ENCODE measurements at places on chromosomes 5 and 9.

GRCh38 chr5:115640274-115640673, 14.4 kb upstream of the TMED7 start:
- no peak for DNase-seq

GRCh38 chr9:21747175-21747574, 55.3 kb upstream of the MTAP start:
- DNase-seq, result no peak

DNA sequence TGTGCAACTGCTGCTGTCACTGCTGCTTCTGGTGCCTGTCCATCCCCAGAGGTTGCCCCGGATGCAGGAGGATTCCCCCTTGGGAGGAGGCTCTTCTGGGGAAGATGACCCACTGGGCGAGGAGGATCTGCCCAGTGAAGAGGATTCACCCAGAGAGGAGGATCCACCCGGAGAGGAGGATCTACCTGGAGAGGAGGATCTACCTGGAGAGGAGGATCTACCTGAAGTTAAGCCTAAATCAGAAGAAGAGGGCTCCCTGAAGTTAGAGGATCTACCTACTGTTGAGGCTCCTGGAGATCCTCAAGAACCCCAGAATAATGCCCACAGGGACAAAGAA, 265 bp downstream of the CA9 start:
- DNase-seq, result no peak

GRCh38 chr5:135821802-135822201, 12.7 kb upstream of the SLC25A48 start:
- DNase-seq, result no peak

DNA sequence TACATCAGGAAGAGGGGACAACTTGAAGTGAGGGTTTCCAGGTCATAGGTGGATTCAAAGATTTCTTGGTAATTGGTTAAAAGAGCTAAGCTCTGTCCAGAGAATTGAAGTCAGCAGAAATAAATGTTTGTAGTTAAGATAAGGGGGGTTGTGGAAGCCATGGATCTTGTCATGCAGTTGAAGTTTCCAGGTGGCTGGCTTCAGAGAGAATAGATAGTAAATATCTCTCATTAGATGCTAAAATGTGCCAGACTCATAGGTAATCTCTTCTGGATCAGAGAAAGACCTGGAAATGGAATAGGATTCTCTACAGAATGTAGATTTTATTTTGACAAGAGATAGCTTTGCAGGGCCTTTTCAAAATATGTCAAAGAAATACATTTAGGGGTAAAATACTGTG, 491.7 kb downstream of the PRR16 start:
- no peak for DNase-seq

GRCh38 chr5:113122053-113122452, 145.5 kb downstream of the DCP2 start:
- no peak for DNase-seq

GRCh38 chr9:123416176-123416575, 60.2 kb downstream of the CRB2 start:
- DNase-seq, result no peak

GRCh38 chr5:41940641-41941040, 15.6 kb downstream of the FBXO4 start:
- no peak for DNase-seq

GRCh38 chr5:156456857-156457256, 129.9 kb downstream of the SGCD start:
- DNase-seq, result no peak

- DNase-seq, result no peak
Measured at GRCh38 chr9:110947491-110948044, 90.7 kb downstream of the LPAR1 start.

DNA sequence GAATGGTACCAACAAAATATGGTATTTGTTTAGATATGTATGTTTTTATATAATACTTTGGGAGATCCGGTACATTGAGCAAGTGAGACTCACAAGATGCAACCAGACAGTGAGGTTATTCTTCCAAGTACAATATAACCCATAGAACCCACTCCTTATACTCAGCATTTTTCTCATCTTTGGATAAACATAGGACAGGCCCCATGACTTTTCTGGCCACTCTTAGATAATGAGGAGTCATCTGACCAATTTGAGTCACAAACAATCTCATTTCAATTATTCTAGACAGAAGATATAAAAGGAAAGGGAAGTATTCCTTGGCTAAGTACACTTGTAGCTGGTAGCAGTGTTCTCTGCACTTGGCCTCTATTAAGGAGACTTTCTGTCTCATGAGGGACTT, 150.2 kb downstream of the SGCD start:
- DNase-seq, result no peak

DNA sequence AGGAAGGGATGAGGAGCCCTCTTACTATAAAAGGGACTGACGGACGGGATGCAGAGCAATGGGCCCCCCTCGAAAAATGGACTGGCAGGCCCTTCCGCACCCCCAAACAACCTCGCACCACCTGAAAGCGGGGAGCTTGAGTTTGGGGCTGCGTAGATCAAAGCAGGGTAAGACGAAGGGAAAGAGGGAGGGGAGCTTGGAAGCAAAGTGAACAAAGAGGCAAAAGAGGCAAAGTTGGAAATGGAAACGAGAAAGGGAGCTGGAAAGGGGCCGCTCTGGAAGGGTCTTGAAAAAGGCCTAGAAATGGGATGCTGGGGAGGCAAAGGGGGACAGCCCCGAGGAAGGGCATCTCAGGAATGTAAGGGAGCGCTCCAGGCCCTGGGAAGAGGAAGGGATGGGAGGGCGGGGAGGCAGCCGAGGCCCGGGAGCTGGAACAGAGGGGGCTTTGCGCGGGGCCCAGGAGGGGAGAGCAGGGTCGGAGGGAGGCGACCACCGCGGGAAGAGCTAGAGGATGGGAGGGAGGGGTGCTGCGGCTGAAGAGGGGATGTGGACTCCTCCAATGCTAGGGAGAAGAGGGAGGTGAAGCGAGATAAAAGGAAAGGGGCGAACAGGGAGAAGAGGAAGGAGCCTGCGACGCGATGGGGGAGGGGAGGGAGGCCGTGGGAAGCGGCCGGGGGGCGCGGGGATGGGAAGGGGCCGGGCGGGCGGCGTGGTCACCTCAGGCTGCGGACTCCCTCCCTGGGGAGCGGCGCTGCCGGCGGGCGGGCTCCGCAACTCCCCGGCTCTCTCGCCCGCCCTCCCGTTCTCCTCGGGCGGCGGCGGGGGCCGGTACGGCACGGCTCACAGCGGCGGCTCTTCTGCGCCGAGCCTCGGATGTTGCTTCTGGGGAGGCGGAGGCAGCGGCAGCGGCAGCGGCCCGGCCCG, 577 bp downstream of the RNF145 start:
- DNase-seq, result no peak

DNA sequence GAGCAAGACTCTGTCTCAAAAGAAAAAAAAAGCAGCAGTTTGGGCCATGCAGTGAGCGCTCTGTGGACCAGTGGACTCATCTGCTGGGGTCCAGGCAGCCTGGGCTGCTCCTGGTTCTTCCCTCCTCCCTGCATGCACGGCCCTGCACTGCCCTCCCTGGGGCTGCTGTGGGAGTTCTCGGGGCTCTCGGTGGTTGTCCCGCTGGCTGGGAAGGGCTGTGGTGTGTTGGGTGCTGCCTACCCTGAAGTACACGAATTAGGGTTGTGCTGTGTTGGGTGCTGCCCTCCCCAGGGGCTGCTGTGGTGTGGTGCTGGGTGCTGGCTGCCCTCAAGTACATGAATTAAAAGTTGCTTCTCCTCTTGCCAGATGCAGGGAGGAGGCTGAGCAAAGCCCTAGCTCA, 18.3 kb upstream of the CLPTM1L start:
- DNase-seq, result no peak

DNA sequence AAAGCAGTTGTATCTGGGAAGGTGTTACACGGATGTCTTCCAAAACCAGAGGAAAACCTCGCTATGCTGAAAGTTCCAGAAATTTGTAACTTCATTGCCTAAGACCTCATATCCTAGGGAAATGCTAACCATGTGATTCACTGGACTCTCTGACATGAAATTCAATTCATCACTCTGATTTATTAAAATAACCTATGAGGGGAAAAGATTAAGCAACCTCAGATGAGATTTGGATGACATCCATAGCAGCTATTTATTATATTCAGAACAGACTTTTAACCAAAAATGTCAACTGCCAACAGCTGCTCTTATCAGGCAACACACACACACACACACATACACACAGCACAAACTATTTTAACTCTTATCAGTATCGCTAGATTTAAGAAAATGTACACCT, 1006.4 kb upstream of the CTNND2 start:
- no peak for DNase-seq

GRCh38 chr5:149358294-149358651, 427 bp downstream of the PCYOX1L start:
- no peak for DNase-seq

DNA sequence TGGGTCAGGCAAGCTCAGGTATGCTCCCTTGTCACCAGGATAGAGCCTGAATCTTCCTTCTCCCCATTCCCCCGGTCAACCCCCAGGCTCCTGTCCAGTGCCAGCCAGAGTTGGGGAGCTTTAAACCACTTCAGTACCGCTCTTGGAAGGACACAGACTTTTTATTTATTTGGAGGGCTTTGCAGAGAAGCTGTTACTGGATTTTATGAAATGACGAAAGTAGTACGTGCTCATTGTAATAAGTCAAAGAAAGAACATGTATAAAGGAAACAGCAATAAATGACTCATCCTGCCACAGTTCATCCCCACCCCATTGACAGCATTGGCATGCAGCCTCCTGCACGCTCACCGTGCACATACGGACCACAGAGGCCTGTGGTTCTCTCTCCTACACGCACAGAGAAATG, 230.3 kb downstream of the AUH start:
- DNase-seq, result no peak

DNA sequence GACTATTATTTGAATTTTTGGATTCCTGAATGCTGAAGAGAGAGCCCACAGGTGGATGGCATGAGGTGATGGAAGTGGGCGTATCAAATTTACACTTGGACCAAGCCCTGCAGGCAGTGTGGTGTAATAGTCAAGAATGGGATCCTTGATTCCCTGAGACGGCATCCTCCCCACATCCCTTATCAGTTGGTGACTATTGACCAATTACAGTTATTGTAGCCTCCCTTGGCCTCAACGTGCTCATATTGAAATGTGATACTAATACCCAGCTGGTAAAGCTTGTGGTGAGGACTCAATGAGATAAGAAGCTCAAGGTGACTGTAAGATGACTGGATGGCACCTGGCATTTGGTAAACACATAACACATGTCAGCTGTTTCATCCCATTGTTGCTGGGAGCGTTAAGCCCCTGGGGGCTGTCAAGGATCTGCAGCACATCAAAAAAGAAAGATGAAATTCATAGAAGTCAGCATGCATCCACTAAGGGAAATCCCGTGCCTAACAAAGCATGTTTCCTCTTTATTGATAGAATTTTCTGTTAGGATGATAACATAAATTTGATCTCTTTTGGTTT, 65.6 kb upstream of the IRX2 start:
- no peak for DNase-seq

DNA sequence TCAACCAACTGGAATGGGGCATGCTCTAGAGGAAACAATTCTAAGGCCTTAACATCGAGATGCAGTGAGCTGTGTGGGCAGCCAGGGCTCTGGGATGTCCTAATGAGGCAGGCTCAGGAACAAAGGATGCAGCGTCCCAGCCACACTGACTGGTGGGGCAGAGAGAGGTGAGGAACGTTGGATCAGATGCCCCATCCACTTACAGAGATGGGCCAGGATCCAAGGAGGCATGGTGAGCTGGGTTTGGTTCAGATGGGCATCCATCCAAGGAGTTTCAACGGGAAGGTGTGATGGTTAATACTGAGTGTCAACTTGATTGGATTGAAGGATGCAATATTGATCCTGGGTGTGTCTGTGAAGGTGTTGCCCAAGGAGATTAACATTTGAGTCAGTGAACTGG, 15.5 kb upstream of the MARCHF6 start:
- no peak for DNase-seq

- DNase-seq, result no peak
Measured at GRCh38 chr5:57470339-57470738, 12.3 kb downstream of the ACTBL2 start.

DNA sequence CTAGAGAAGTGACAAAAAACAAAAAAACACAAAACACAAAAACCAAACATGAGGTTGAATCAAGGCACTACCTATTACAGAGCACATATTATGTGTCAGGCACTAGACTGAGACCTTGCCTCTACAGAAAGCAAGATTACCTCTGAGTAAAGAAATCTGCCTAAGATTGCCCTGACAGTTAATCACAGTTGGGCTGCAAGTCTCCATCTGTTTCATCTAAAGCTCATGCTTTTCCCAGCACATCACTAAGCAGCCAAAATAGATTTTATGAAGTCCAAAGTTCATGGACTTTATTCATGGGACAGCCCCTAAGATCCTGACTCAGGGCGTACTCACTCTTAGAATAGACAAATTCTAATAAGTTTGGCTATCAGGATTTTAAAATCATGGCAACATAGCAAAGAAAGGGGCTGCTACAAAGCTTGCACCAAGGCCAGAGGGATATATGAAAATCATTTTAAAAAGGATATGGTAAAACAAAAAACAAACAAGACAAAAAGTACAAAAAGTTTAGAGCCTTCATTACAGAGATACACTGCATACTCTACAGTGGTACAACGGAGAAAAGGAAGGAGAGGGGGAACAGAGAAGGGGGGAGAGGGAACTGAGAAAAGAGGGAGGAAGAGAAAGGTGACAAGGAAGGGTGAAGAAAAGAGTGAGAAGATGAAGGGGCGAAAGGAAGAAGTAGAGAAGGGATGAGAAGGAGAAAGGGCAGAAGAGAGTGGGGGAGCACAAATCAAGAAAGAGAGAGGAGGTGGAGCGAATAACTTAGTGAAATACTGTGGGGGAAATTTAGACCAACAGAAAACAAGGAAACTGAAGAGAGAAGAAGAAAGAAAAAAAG, 58.2 kb downstream of the RICTOR start:
- no peak for DNase-seq

- no peak for DNase-seq
Measured at GRCh38 chr9:33332011-33332410, 41.7 kb downstream of the NFX1 start.

- DNase-seq, result no peak
Measured at GRCh38 chr9:22342491-22343217, 104.0 kb upstream of the DMRTA1 start.

DNA sequence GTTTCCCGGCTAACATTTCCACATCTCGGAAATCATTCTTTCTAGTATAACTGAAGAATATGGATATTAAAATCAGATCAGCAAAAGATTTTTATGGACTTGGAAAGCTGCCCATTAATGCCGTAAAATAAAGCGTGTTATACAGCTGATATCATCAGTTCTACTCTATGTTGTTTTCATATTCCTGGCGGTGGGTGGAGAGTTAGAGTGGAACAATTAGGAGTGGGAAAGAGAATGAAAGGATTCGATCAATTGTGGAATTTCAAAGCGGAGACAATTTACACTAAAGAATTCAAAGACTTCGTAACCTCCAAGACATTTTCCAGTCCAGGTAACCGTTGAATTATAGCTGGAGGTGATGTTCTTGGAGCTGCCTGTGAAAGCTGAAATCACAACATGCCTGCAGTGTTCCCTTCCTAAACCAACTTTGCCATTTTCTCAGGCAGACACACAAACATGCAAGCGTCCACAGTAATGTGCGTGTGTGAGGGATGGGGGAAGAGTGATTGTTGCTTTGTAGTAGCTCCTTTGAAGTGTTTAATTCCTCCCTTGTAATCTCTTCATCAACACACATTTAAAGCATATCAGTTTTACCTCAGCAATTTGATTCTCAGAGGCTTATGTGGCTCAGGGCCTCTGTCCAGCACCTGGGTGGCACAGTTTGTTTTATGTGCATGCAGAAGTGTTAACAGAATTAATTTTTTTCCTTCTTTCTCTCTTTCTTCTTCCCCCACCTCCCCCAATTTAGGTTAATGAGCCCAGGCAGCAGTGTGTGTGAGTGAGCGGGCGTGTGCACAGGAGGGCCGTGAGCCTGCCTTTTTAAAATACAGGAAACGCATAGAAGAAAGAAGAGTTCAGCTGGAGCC, 544.1 kb downstream of the RAB3C start:
- DNase-seq, result no peak

Measured in activated CD4-positive, alpha-beta T cell treated with anti-CD3 and anti-CD28 coated beads, Interleukin-2, amount 50 U/mL, for 24 hours (primary cell).